WTC11 (cell line): ENCODE measurements at places on chromosomes 2 and 18. TPM values are rescaled to one million over a fixed set of nuclear protein-coding genes. Genes with fewer than 3 reads are reported as not detected.
A peak's percentile ranks its signal among the peaks of the same experiment; 100 is the strongest.

GRCh38 chr18:37567061-37567993, 1.7 kb upstream of the CELF4 start:
- peaks cover 95% of the 10 kb centered on the region for H3K27me3 ChIP-seq
- peaks cover 30% of the 10 kb centered on the region for H3K4me1 ChIP-seq
- no peak overlapping the region for H3K27ac ChIP-seq
- H3K4me3 ChIP-seq: peak overlapping the region; percentile 77
- DNase-seq: no peak

DNA sequence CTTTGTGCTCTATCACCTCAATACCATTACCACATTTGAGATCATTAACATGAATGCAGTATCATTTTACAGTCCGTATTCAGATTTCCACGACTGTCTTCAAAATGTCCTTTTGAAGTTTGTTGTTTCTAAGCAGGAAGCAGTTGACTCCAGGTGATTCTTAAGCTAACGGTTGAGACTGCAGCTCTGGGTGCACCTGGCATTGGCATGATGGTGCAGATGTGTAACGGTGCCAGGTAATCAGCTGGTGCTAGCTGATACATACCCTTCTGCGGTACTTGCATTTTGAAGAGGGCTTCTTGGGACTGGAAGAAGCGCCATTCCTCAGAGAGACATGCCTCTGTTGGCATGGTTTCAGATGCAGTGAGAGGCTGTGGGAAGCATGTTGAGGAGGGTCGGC, 19.5 kb downstream of the SIGLEC15 start:
- no peak overlapping the region; the same call in 1 of the 2 replicates for H3K27ac ChIP-seq
- no peaks in the 10 kb centered on the region for H3K27me3 ChIP-seq
- peaks cover 3% of the 10 kb centered on the region; the same call in 1 of the 2 replicates for H3K4me1 ChIP-seq
- H3K4me3 ChIP-seq: no peak overlapping the region
- no peak for DNase-seq
- no peaks in the 10 kb centered on the region for H3K36me3 ChIP-seq

DNA sequence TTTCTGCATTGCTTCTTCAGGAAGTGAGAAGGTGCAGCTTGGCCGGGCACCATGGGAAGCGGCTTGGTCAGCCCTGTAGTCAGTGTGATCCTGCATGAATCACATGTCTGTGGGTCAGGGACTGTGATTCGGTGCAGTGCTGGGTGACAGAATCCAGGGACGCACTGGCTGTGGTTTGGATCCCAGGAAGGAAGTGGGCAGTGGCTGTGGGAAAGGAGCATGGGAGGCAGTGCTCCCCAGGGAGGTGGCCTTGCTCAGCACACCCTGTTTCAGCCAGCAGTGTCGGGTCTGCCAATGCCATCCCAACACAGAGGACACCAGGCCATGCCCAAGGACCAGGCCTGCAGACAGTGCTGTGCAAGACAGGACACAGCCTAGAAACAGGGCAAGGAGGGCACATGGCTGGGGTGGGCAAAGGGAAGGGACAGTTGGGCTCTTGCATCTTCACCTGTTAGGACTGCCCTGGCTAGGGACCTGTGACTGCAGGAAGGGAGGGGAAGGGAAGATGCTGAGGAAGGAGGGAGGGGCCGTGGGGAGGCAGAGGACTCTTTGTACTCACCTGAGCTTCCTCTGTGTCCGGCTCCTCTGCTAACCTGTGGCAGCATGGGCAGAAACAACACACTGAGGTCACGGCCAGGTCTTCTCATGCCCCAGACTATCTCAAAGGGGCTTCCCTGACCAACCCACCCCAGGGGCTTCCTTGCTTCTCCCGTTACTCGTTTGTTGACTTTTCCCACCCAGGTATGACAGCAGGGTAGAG, 37.2 kb upstream of the DNMT3A start:
- H3K27ac ChIP-seq: no peak overlapping the region
- peaks cover 22% of the 10 kb centered on the region for H3K36me3 ChIP-seq
- H3K4me3 ChIP-seq: no peak overlapping the region

DNA sequence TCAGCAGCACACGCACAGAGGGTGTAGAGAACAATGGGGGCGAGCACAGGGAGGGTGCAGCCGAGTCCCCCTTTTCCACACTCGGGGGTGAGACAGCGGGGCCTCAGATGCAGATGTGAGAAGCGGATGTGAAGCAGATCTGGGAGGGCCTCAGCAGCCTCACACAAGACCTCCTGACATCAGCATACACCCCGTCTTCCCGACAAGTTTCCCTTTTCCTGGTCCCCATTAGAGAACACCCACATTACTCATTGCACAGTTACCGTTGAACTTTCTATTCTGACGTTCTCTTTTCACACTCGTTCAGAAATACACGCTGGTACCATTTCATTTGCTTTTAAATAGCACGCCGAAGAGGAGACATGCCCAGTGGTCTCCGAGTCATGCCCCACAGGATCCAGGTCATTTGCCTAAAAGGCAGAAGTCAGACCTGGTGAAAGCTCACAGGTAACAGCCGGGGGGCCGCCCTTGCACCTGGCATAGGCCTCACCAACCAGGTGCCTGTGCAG, 129.5 kb upstream of the ID2 start:
- H3K27ac ChIP-seq: no peak overlapping the region
- no peaks in the 10 kb centered on the region for H3K36me3 ChIP-seq
- H3K27me3 ChIP-seq: no peaks in the 10 kb centered on the region; the same call in 1 of the 2 replicates
- H3K4me1 ChIP-seq: peaks cover 9% of the 10 kb centered on the region
- DNase-seq: no peak
- no peak overlapping the region for H3K4me3 ChIP-seq

GRCh38 chr2:149132901-149133300, 94.4 kb downstream of the LYPD6B start:
- no peak overlapping the region for H3K4me3 ChIP-seq
- no peaks in the 10 kb centered on the region for H3K27me3 ChIP-seq
- DNase-seq: no peak
- no peak overlapping the region for H3K27ac ChIP-seq
- H3K4me1 ChIP-seq: peaks cover 5% of the 10 kb centered on the region
- no peaks in the 10 kb centered on the region for H3K36me3 ChIP-seq

DNA sequence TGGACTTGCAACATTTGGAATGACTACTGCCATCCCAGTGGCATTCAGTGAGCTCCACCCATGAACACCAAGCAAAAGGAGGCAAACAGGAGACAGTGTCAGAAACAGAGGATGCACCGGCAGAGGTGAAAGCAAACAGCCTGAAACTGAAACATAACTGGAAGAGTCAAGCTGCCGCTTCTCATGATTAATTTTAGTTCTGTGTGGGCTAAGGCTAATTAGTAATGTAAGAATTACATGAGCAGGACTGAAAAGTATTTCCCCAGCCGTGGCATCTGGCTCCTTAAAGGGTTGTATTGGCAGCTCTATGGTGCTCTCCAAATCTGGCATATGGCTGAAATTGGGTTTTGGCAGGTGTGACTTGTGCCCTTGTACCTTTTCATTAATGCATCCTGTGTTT, 1108.1 kb downstream of the TSN start:
- H3K27me3 ChIP-seq: no peaks in the 10 kb centered on the region
- H3K27ac ChIP-seq: no peak overlapping the region
- no peak for DNase-seq
- peaks cover 4% of the 10 kb centered on the region for H3K36me3 ChIP-seq

DNA sequence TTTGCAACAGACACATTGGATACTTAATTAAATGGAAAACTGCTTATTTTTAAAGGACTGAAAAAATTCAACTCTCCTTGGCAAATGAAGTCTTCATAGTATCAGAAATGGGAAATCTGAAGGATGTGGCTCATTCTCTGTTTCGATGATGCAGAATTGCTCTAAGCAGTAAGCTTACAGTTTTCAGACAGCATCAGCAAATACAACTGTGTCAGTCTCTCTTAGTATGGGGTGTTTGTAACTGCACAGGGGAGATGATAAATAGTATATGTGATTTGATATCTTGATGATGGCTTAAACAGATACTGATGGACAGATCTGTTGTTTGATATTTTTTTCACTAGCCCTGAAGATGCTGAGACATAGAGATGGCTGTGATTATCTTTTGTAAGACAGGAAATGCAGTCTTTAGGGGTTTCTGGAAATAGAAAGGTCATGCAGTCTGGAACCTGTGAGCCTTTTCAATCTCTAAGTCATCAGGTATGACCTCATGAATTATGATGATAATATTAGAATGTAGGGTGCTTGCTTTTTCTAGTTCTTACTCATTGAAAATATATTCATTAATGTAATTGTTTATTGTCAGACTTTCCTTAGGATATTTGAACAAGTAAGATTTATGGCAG, 84.2 kb downstream of the SLC4A10 start:
- no peak overlapping the region for H3K27ac ChIP-seq
- DNase-seq: no peak
- H3K4me3 ChIP-seq: no peak overlapping the region
- H3K4me1 ChIP-seq: no peaks in the 10 kb centered on the region
- H3K36me3 ChIP-seq: no peaks in the 10 kb centered on the region

Gene HTR2B
- total RNA-seq: not detected in 3 replicates

Gene EVA1A
- 3.2 to 4.1 TPM (median 3.3 TPM) in 3 replicates for total RNA-seq

Gene MYO5B
- 7.0 to 8.7 TPM (median 7.4 TPM) in 3 replicates for total RNA-seq
